Stimulated activated CD4-positive, alpha-beta T cell treated with anti-CD3 and anti-CD28 coated beads, Interleukin-12 subunit alpha, Interleukin-12 subunit beta, amount 100 ng/mL, for 4 hours (primary cell): ENCODE measurements at places on chromosomes 2 and 18.

DNA sequence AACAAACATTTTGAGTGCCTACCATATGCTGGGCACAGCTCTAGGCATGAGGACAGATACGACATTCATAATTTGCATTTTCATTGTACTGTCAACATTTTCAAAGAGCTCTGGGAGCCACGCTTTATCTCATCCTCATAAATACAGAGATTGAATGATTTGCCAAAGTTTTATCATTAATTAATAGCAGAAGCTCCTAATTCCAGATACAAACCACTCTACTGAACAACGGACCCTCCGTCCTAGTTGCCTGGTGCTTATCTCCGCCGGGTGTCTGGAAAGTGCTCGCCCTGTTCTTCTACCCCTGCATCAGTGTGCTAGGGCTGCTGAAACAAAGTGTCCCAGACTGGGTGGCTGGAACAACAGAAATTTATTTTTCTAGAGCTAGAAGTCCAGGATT is 23.8 kb downstream of the SERTAD2 start:
- no peak for DNase-seq

GRCh38 chr2:111108745-111109271 is 11.9 kb upstream of the BCL2L11 start:
- no peak for DNase-seq

DNA sequence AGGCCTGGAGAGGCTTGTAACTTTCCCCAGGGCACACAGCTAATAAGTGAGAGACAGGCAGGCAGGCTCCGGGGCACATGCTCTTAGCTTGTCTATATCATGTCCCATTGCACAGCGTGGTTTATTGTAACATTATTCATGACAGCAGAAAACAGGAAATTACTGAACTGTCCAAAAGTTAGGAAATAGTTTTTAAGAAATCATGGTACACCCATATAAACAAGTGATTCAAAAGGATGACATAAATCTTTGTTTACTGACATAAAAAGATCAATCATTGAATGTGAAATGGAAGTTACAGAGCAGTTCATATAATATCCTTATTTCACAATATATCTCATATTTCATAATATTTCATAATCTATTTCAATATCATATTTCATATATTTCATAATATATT is 34.3 kb upstream of the TXNDC2 start:
- no peak for DNase-seq

DNA sequence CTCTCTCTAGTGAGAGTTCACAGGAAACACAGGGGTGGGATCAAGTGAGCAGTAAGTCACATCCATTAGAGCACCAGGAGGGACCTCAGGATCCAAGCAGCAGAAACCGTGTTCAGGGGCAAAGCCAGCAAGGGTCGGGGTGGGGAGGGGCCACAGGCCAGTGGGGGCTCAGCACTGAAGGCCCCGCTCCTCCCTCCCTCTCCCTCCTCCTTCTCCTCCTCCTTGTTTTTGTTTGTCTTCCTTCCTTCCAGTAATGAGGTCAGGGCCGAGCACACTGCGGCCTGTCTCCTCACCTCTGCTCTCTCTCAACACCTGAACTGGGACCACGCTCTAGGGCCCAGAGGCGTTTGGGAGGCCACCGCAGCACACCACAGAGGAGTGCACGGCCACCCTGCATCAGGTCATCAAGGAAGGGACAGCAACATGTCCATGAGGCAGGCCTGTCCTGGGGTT is 20.9 kb downstream of the MTERF4 start:
- DNase-seq = no peak

DNA sequence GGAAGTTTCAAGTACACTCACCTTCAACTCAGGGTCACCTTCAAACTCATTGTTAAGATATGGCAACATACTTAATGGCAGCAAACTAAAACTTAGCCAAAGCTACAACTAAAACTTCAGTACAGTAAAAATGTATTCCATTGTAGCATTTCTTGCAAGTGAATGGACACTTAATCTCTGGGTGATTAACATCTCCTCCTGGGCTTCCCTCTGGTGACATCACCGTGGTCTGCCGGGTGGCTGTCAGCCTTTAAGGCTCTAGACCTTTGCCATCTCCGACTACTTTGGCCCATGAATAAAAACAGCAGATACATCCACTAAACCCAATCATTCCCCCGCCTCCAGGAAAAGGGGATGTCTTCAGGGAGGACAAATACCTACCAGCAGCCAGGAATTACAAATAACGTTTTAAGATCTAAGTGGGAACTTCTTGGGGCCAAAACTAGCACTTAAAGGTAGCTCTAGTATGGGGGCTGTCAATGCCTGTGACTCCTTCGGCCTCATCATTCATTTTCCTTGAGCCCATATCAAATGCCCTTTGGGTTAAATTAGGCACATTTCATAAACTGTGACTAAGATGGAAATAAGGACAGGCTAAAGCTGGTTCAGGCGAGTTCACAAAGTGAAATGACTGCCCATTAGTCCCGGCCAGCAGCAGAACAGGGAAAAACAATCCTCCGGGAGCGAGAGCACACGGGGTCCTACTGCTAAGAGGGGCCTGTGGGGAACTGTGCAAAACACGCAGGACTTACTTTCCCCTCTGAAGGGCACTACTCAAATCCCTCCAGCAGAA is 1.1 kb downstream of the TFCP2L1 start:
- DNase-seq = no peak
